ENCODE measurements at places on chromosomes 7 and 10.
A peak's percentile ranks its signal among the peaks of the same experiment; 100 is the strongest.

- DNase-seq = no peak
These were observed 108.3 kb upstream of the FAM20C start for GRCh38 chr7:83861-84632.

GRCh38 chr7:6528401-6529130 is 22.7 kb downstream of the GRID2IP start:
- DNase-seq = no peak

DNA sequence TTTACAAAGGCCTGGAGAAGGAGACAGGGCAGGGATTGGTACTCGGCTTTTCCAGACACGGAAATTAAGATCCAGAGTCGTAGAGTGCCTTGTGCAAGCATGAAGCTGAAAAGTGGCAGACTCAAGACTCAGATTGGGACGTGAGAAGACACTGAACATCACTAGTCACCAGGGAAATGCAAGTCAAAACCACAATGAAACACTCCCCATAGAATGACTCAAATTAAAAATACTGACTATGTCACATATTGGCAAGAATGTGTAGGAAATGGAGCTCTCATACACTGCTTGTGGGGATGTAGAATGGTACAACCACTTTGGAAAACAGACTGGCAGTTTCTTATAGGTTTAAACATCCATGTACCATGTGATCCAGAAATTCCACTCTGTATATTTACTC is 472.0 kb downstream of the RPS24 start:
- DNase-seq = no peak

DNA sequence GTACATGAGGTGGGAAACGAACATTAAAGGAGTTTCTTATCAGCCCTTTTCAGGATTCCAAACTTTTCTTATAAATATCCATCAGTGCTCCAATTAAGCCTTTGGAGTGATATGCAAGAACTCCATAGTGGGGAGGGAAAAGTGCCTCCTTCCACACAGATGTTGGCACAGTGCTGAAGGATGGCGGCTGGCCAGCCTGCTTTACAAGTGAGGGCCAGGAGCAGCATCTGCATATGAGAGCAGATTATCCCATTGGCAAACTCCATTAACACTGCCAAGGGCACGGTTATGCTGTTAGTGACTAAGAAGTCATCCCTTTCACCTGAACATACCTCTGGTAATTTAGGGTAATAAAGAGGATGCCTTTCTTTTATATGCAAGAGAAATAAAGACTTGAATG is 543.1 kb downstream of the CNTNAP2 start:
- DNase-seq = no peak

- DNase-seq = no peak
These were observed 5.1 kb upstream of the TACC2 start for GRCh38 chr10:121983852-121984251.

- no peak for DNase-seq
These were observed 508.9 kb downstream of the SUGCT start for GRCh38 chr7:40643664-40644063.

- DNase-seq = peak; percentile 88
These were observed 2.1 kb downstream of the CLDN15 start for GRCh38 chr7:101235522-101235921.

GRCh38 chr7:15782656-15783055 is 96.2 kb upstream of the MEOX2 start:
- DNase-seq = no peak

DNA sequence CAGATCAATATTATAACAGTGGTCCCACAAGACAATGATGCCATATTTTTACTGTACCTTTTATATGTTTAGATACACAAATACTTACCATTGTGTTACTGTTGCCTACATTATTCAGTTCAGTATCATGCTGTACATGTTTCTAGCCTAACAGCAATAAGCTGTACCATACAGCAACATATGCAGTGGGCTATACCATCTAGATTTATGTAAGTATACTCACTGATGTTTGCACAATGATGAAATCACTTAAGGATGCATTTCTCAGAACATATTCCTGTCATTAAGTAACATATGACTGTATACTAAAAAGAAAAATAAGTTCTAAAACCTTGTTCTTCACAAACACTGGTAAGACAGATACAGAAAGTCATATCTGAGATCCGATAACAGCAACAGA is 468.6 kb upstream of the SEMA3A start:
- DNase-seq = no peak

DNA sequence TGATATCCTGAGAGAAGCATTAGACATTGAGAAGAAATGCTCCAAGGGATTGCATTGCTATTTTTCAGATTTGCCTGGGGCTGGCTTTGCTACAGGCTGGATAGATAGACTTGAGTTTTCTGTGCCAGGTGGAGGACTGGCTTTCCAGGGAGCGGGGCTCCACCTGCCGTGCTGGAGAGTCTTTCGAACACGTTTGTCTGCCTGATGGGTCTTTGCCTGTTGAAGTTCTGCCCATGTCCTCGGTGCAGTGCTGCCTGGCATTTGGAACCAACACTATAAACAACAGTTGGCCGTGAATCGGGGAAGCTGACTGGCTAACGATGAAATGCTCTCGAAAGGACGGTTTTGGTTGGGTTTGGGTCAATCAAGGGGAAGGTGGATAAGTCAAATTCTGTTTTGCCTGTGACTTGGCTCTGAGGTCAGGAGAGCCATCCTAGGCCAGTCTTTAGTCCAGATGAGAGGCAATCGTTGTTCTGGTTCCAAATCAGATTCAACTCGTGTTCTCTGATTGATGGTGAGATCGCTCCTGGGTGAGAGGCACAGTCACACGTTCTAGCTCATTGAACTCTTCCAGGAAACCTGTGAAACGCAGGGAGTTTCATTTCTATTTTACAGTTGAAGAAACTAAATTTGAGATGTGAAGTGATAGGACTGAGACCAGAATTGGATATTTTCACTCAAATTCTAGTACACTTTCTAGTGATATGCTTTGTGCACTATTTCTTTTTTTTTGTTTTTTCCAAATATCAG is 599.0 kb downstream of the TYW1 start:
- no peak for DNase-seq

GRCh38 chr10:11595395-11595692 is 16.1 kb downstream of the USP6NL start:
- DNase-seq = no peak

DNA sequence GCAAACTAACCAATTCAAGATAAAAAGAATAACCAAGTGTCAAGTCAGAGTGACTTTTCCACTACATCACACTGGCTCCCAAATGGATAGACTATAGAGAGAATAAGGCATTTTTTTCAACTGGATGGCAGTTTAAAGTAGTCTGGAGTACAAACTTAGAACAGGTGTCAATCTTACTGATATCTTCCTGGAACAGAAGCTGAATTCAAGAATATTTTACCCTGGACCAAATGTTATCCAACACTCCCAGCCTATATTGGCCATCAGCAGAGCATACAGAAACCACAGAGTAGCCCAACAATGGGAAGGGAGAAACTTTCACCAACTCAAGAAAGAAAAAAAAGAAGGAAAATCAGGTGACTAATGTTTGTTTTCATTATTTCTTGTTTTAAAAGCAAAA is 11.5 kb downstream of the IDE start:
- DNase-seq = no peak

DNA sequence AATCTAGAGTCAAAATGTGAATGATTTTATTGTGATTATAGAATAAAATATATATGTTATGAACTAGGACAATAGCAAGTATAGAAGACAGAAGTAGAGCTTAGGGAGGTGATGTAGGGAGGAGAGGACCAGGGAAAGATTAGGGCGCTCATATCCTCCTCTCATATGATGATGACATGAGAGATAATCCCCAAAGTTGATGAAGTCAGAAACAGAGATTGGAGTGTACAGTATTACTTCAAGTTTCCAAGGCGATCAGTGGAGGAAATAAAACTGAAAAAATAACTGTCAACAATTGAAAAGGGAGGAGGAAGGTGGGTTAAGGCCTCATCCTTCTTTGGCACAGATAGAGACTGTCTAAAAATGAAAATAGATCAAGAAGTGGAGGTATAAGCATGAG is 14.9 kb downstream of the MACROH2A2 start:
- no peak for DNase-seq

GRCh38 chr7:47940088-47941013 is 7.9 kb downstream of the PKD1L1 start:
- DNase-seq = peak; percentile 77

DNA sequence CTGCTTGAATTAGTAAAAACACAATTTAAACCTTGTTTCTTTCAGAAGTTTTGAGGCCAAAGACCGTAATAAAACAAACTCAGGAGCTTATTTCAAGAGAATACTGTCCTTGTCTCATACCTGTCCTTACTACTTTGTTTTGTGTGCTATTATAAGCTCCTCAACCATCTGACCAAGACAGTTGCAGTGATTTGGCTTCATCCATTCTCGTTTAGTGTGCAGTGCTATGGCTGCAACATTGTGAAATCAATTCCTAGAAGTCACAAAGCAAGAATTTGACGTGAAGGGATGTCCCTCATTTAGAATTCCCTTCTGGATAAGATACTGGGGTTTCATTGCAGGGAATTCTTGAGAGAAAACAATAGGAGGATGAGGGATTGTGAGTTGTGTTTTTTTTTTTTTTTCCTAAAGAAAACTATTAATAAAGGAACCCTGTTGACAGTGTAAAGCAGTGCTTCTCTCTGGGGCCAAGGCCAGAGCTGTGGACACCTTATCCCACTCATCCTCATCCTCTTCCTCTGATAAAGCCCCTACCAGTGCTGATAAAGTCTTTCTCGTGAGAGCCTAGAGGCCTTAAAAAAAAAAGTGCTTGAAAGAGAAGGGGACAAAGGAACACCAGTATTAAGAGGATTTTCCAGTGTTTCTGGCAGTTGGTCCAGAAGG is at the start of gene OIT3:
OIT3 (plus strand) TSS at position 604 of the 663 bp plus-strand sequence. CDS start 60 bp downstream, outside the sequence.
- DNase-seq = no peak

- no peak for DNase-seq
These were observed 250.3 kb downstream of the SNX13 start for GRCh38 chr7:17690030-17690429.

DNA sequence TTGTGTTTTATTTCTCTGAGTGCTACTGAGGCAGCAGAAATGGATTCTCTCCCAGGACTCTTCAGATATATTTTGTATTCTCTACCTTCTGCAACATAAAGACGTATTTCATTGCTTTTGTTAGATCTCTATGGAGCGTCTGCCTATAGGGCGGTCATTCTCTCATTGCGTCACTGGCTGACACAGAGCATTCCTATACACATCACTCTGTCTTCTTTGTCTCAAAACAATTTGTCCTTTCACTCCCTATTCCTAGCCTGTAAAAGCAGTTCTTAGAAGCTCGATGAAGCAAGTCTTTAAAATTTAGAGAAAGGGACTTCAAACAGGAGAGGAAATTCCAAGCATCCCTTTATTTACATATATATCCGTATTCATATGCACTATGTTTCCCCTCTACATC is 120.6 kb downstream of the CPED1 start:
- no peak for DNase-seq

GRCh38 chr7:24059775-24060174 is 224.2 kb upstream of the NPY start:
- no peak for DNase-seq

GRCh38 chr7:94849636-94850208 is 57.7 kb upstream of the PPP1R9A start:
- no peak for DNase-seq

DNA sequence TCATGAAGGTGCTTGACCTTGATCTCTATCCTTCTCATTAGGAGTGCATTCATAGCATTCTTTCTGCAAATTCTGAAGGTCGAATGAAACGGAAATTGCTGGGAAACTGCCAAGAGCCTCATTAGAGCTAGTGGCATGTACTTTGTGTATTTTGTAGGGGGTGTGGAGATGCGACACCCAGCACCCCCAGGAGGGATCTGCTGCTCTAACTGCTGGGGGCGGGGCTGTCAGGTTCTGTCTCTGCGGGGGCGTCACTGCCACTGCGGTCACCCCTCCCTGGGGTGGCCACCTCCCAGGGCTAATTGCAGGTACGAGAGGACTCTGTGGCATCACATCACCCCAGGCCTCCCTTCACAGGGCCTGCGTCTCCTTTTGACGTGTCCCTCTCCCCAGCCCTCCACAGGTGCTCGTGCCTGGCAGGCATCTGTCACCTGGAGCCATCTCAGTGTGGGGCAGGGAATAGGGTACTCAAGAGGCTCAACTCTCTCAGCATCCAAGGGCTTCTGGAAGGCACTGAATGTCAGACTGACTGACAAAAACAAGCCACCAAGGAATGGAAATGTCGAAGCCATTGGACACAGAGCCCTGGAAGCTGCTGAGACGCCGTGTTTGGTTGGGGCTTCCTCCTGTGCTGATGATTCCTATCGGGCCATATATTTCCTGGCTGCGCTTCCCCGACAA is 151.1 kb downstream of the ACTR3B start:
- no peak for DNase-seq

DNA sequence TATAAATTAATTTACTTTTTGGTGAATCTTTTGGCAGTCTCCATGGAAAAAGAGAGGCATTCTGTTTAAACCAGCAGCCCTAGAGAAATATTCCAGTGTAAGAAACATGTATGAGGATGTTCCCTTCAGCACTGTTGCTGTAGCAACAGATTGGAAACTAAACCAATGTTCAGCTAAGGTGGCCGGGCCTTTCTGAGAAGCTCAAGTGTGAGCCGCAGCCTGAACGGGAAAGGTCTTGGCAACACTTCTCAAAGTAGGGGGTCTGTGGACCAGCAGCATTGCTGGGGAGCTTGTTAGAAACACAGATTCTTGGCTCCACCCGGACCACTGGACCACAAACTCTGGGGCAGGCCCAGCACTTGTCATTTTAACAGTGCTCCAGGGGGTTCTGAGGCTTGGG is 36.2 kb downstream of the RAMP3 start:
- DNase-seq = no peak

DNA sequence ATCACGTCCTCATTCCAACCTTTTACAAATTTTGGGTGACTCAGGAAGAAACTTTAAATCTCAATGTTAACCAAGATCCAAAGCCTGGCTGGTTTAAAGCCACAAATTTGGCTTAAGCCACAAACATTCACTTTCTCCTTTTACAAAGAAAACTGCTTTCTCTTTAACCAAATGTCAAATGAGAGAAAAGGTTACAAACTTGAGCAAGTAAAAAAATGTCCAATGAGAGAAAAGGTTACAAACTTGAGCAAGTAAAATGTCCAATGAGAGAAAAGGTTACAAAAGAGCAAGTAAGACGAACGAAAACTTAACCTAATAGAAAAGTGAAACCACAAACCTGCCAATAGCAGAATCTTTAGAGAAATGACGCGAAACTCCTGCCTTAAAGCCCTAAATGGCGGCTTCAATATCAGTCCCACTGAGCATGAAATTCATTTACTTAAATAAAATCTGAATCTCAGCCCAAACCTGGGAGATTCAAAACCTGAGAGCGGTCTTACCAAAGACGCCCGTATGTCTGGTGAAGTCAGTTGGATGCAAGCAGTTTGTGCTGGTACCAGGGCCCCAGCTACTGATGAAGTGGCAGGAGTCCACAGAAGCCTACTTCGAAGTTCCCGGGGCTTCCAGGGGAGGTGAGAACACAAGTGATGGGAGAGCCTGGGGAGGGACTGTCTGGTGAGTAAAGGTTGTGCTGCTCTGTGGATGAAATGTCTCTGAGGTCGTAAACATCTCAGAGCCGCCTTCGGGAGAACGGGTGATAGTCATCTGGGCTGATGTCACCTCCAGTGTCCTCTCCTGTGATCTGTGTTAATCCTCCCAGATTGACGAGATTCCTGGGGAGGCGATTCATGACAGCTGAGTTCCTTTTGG is 74.6 kb downstream of the PAXIP1 start:
- DNase-seq = peak; percentile 40
